ENCODE measurements at places on chromosomes 16 and 17. TPM values are rescaled to one million over a fixed set of nuclear protein-coding genes. Genes with fewer than 3 reads are reported as not detected.

Gene TNP2
- not detected for polyA plus RNA-seq

Gene CLDN7
- 36.6 TPM for polyA plus RNA-seq

Gene ACE
- polyA plus RNA-seq, result 15.5 TPM

Gene MYH2
- 0.03 TPM for polyA plus RNA-seq

Gene RHBDL1
- 1.7 TPM for polyA plus RNA-seq

Gene KRT33A
- polyA plus RNA-seq, result not detected

Gene MEOX1
- 15.5 TPM for polyA plus RNA-seq

Gene CIBAR2
- polyA plus RNA-seq, result 0.27 TPM

Gene NHERF2
- 82.9 TPM for polyA plus RNA-seq

Gene SMPD3
- 1.3 TPM for polyA plus RNA-seq

Gene SMIM36
- polyA plus RNA-seq, result 0.05 TPM

Gene TBC1D28
- polyA plus RNA-seq, result not detected

Gene HLF
- 4.8 TPM for polyA plus RNA-seq

Gene FOXC2
- polyA plus RNA-seq, result 38.8 TPM

Gene PRSS21
- polyA plus RNA-seq, result 0.22 TPM

Measured in left kidney (tissue), 8 donors.